ENCODE measurements at places on chromosomes 6 and 20.
A peak's percentile ranks its signal among the peaks of the same experiment; 100 is the strongest.

DNA sequence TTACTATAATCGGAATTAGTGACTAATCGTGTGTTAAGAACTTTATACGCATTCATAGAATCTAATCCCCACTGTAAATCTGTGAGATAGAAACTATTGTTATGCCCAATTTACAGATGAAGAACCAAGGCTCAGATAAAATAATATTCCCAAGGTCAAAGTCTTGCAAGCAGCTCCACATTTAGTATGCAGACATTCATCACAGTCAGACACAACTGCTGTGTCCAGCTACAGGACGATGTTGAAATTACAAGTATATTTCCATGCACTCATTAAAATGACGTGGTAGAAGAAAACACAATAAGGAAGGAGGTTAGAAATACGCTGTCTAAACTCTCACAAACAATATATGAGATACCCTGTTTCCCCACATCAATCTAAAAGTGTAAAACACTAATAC is 82.5 kb downstream of the PREX1 start:
- DNase-seq, result no peak

DNA sequence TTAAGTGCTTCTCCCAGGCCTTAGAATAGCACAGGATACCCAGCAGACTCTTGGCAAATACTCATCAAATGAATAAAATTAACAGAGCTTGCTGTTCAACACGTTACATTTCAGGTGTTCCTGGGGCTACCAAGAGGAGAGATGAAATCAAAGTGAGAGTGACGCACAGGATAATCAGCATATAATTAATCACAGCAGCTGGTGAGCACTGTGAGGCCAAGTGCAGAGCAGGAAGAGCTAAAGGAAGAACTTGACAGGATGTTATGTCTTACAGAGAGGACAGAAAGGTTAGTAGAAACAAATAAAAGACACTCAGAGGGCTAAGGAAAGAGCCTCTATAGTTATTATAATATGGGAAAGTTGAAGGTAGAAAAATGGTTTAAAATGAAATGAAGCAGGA is 8.8 kb downstream of the PPIL1 start:
- DNase-seq, result peak; percentile 80

DNA sequence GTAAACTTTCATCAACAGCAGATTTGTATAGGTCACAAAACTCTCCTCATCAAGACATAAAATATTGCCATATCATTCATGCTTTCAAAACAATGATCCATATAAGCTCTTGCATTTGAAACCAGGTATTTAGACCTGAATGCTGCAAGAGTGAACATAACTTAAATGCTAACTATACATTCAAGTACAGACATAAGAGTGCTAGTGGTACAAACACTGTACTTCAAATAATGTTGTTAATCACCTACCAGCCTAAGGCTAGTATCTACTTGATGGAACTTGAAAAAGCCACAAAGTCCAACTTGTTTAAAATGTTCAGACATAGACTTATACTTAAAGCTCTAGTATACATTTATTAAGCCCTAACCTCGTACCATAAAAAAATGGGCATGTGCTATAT is 16.0 kb upstream of the GSTA2 start:
- no peak for DNase-seq

- peak; percentile 34 for DNase-seq
These were observed 63.8 kb downstream of the ISM1 start for GRCh38 chr20:13284830-13285229.

GRCh38 chr6:142756215-142756630 is 188.8 kb downstream of the HIVEP2 start:
- no peak for DNase-seq

- peak; percentile 80 for DNase-seq
These were observed 79.0 kb upstream of the SPACA1 start for GRCh38 chr6:87968435-87969278.

DNA sequence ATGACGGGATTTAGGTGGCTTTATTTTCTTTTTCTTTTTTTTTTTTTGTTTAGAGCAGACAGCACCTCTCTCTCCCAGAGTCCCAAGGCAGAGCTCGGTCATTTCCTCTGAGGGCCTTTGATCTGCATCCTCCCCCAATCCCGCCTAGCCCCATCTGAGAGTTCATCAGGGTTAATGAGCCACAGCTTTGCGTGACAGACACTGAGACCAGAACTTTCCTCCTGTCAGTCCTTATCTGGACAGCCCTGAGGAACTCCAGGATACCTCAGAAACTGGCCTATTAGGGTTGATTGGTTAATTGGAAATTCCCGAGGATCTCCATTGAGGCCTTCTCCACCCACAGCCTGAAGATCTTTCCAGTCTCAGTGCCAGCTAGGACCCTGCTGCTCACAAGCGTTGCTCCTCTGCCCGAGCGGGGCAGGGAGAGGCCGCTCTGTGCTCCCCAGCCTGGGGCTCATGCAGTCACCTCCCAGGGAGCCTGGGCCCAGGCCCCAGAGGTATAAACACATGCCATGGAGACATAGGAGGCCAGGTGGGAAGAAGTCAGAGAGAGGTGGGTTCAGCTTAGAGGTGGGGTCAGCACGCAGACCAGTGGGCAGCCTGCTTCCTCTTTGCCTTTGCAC is 1.4 kb upstream of the LRRN4 start:
- no peak for DNase-seq

DNA sequence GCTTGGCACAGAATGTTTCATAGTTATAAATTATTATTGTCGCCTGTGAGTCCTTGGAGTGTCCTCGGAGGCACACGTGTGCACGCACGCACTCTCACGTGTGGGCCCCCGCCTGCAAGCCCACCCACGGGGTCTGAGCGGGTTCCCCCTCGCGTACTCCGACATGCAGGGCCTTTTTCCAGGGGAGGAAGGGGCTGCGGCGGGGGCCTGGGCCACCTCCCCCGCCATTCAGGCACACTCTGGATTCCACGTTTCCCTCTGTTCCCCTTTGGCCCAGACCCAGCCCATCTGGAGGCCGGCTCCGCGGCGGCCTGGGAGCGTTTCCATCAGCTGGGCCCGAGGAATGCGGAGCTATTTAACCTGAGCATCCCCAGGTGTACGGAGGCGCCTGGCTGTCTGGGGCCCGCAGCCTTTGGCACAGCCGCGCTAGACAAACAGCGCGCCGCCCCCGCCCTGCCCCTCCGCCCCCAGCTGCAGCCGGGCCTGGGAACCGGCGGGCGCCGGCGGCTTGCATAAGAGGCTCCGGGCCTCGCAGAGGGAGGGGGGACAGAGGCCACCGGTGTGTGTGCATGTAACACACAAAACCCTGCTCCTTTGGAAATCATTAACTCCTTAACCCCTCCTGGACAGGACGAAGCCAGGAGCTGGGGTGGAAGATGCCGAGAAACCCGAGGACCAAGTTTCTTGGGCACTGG is 3.3 kb downstream of the ID1 start:
- DNase-seq, result peak; percentile 99

DNA sequence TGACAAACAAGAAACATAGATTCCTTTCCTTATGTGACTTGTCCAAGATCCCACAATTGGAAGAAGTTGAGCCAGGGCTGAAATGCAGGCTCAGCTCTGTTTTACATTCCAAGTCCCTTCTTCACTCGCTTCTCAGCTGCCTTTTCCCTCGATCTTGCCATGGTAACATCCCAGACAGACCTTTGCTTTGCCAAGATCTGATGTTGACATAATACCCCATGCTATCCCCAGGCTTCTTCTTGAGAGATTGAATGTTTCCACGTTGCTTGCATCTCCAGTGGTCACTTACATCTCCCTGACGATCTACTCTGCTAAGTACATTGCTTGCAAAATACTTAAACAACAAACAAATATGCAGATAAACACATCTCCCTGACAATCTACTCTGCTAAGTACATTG is 63.5 kb downstream of the TBXT start:
- no peak for DNase-seq

- no peak for DNase-seq
These were observed 14.7 kb downstream of the ZNF335 start for GRCh38 chr20:45957021-45957941.

DNA sequence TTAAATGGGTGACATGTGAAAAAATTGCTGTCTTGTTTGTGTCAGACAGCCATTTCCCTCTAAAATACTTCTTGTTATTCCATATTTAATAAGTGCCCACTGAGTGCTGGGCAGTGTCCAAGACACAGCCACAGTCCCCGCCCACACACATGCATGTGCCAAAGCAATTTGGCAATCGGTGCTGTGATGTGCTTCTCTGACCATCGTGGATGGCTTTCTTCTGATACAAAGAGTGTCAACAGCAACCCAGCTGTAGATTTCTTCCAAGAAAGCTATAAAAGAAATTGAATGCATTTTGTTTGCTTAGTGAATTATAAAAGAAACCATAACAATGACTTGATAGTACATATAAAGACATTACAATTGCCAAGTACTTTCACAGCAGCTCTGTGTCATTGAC is 140.5 kb upstream of the ATXN1 start:
- DNase-seq, result peak; percentile 93

GRCh38 chr6:157990321-157991066 is 8.8 kb downstream of the SYNJ2 start:
- DNase-seq, result peak; percentile 76

DNA sequence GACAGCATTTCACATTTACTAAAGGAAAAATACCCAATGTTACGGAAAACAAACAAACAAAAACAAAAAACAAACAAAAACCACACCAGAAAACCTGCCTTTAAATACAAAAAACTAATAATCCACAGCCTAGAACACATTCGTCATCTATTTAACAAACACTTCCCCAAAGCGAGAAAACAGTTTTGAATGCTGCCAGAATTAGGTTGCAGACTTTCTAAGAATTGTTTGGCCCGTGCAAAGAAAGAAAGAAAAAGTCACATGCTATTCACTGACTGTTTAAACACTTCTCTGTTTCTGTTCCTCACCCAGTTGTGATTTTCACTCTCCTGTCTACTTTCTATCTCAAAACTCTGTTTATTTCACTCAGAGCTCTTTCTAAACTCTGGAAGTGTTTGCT is 52.5 kb downstream of the BCAS1 start:
- DNase-seq, result no peak

DNA sequence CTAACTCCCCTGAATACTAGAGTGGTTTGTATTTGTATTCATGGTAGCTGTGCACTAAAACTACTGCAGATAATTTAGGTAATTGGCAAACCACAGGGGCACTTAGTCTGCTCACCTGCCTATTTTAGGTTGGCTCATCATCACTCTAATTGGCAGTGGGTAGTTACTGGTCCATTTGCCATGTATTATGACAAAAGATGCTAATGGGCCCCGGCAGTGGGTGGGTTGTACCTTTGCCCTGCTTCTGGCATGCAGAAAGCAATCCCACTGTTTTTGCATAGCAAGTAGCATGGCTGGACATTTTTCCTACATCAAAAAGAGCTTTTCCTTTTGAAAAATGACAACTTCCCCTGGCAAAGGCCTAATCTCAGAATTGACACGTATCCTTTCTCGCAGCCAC is 741.4 kb upstream of the MAP3K7 start:
- peak; percentile 99 for DNase-seq

- no peak for DNase-seq
These were observed 401 bp downstream of the SLC32A1 start for GRCh38 chr20:38724626-38725147.

- DNase-seq, result peak; percentile 95
These were observed 170.0 kb upstream of the AGPAT4 start for GRCh38 chr6:161443848-161444247.

DNA sequence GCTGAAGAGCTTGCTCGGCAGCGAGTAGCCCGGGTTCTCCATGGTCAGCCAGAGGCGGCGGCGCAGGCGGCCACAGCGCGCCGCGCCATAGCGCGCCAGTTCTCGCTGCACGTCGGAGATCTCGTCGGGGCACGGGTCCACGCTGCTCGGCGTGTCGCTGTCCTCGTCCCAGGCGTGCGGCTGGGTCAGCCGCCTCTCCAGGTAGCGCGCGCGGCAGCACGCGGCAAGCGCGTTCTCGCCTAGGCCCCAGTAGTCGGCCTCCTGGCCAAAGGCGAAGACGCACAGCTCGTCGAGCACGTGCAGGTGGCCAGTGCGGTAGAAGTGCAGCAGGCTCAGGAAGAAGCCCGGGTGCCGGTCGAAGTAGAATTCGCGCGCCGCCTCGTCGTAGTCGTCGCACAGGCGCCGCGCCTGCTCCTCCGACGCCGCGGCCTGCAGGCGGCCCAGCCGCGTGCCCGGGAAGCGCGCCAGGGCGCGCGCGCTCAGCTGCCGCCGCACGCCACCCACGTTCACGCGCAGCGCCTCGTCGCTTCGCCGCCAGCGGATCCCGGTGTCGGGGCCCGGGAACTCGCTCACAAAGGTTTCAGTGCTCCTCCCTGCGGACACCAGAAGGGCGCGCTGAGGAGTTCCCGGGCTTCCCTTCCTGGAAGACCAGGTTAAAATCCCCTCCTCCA is 2.7 kb downstream of the KCNS1 start:
- DNase-seq, result no peak

GRCh38 chr6:112251171-112251875 is 3.0 kb downstream of the LAMA4 start:
- no peak for DNase-seq

GRCh38 chr20:10323729-10324128 is 105.1 kb downstream of the SNAP25 start:
- DNase-seq, result peak; percentile 8

GRCh38 chr6:154343473-154344308 is 12.9 kb downstream of the IPCEF1 start:
- DNase-seq, result peak; percentile 90

DNA sequence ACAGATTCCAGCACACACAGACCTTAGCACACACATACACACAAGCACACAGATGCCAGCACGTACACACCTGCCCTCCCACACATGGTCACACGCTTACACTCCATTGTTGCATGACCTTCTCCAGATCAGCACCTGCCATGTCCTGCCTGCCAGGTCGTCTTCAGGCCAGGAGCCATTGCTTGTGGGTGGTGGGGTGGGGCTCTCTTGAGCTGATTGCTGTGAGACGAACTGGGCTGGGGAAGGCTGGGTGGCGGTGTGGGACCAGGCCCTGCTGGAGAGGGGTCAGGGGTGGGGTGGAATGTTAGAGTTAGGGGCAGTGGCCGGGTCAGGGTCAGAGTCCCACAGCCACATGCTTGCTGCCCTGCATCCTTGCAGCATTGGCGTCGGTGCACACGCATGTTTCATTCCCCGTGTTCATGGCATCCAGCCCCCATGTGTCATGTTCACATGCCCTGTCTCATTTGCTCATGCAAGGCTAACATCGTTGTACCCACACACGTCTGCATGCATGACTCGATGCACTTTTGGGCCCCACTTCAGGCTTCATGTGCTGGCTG is 6.5 kb upstream of the NPBWR2 start:
- no peak for DNase-seq

GRCh38 chr6:41748542-41748941 is 1.3 kb upstream of the PGC start:
- no peak for DNase-seq

DNA sequence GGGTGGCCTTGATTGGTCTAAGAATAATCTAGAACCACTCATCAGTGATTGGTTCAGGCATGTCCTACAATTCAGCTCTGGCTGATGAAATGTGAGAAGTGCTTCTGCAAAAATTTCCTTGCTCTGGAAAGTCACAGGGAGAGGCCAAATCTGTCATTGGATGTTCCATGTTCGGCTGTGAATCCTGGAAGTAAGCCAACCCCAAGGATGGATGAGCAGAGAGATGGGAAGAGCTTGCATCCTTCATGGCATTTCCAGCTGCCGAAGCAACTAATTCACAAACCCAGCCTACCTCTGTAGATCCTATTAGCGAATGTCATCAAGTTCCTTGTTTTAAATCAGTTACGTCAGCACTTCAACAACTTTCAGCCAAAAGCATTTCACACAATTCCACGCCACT is 187.2 kb upstream of the SOX4 start:
- no peak for DNase-seq

Data from NCI-H69 (cell line).